NCI-H526 treated with DMSO at 0.1 percent for 48 hours (cell line): ENCODE measurements at places on chromosomes 7 and 10.
A peak's percentile ranks its signal among the peaks of the same experiment; 100 is the strongest.

DNA sequence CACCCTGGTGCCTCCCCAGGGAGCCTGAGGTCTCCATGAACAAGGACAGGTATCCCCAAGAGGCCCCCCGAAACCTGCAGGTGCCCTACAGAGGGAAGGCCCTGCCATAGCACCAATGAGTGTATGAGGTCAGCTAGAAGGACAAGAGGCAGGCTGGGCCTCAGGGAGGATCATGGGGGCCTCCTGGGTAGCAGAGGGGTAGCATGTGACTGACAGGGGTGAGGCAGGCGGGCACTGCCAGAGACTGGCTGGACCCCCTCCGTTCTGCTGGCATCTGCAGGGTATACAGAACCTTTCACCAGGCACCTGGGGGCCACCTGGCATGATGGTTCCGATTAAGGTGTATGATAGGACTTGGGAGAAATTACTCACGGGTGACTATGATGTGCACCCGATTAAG, 79.2 kb upstream of the KCTD7 start:
- no peak for DNase-seq

GRCh38 chr10:14560274-14560673, 214.4 kb downstream of the FAM107B start:
- no peak for DNase-seq

DNA sequence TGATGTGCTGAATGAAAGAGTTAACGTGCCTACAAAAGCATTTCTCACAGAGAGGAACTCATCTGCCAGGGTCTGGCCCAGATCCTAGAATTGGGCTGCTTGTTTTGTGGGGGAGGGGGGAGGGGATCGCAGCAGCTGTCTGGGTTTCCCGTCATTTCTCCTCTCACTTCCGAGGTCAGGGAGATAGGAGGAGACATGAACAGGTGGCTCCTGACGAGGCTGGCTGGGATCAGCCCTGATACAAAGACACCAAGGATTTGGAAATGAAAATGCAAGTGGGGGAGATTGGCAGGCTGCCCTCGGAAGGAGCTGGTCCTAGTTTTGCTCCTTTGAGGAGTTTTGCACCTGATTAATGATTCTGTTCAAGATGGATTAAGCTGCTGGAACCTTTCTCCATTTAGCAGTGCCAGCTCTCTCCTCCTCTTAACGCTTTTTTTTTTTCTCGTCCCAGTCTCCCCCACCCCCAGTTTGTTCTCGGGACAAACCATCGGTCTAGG, 86.8 kb upstream of the KMT2C start:
- no peak for DNase-seq

GRCh38 chr10:390449-391100, 255.3 kb downstream of the ZMYND11 start:
- DNase-seq, result no peak

- no peak for DNase-seq
Measured at GRCh38 chr7:51446785-51447184, 130.2 kb upstream of the COBL start.

DNA sequence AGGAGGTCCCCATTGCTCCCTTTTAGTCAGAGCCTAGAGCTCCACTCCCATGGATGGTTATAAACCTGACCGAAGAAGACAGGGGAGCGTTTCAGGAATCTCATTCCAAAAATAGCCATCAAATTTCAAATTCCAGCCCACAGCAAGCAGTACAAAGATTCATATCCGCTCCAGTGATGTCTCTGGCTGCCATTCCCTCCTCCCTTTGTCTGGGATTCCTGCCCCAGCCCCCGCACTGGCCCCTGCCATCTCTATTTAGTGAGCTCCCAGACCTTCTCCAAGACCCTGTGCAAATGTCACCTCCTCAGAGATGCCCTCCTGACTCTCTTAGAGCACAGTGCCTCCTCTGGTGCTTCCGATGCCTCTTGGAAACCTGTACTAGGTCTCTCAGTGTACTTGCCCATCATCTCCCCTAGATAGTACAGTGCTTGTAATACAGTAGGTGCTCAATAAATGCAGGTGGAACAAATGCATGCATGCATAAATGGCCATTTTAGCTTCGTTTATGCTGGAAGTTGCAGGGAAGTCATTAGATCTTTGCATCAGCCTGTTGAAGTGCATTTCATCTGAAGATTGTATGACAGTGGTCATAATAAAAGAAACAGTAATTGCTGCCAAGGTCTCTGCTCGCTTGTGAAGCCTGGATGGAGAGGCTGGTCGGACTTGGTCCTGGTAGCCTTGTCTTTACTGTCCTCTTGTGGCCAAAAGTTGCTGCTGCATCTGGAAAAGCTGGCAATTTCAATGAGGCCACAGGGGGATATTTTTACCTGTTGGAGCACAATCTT, 32.0 kb upstream of the HABP2 start:
- DNase-seq, result no peak

- peak; percentile 33 for DNase-seq
Measured at GRCh38 chr10:49300140-49300974, 1.4 kb downstream of the C10orf71 start.

DNA sequence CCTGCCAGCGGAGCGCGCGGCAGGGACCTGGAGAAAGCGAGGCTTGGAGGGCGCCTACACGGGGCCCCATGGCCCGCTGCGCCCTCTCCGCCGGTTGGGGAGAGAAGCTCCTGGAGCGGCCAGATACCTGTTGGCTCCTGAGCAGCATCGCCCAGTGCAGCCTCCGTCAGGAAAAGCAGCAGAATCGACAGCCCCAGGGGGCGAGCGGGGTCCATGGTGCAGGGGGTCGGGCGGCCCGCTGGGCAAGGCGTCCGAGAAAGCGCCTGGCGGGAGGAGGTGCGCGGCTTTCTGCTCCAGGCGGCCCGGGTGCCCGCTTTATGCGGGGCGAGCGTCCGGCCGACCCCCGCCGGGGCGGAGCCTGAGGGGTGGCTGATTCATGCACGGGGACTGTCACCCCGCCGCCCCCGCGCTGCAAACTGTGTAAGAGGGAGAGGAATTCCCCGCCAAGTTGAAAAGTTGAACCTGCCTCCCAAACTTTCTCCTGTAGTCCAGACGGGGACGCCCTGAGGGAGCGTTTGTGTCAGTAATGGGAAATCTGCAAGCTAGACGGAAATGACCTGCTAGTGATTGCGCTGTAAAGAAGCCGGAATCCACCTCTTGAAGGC, at the start of gene TFPI2:
Gene TFPI2 (minus strand): TSS at position 290 of the 605 bp plus-strand sequence. CDS start 75 bp downstream, at position 215.
- no peak for DNase-seq

DNA sequence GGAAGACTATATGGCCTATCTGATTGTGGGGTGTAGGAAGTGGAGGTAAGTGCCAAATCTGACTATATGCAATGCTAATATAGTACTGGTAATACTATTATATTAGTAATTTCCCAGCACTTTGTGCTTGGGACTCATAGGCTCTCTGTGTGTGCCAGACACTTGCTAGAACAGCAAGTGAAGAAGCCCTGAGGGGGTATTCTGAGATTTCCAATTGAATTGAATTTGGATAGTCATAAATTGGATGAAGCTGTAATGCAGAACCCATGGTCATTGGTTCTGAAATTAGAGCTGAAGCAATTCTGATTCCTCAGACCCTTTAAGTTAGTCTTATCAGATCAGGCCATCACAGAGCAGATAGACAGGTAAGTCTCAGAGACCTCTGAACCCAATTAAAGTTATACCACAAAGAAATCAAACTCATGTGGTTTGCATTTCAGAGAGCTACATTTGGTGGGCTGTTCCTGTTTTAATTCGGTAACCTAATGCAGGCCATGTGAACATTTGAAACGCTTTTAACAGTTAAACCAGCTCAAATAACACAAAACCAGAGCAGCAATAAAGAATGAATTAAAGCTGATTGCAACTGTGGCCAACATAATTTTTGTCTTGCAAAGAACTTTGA, 179.5 kb downstream of the CREB5 start:
- DNase-seq, result no peak

- DNase-seq, result peak; percentile 66
Measured at GRCh38 chr7:142535123-142535779, 214.0 kb upstream of the PRSS1 start.

- DNase-seq, result no peak
Measured at GRCh38 chr10:118662228-118663035, 67.0 kb upstream of the PRLHR start.

GRCh38 chr10:86681047-86681446, 12.7 kb downstream of the LDB3 start:
- DNase-seq, result no peak

- DNase-seq, result no peak
Measured at GRCh38 chr7:152847386-152847908, 87.9 kb downstream of the ACTR3B start.

GRCh38 chr10:53765311-53765710, 992.7 kb upstream of the MBL2 start:
- DNase-seq, result no peak

- no peak for DNase-seq
Measured at GRCh38 chr10:95384011-95384704, 93.4 kb upstream of the PDLIM1 start.

DNA sequence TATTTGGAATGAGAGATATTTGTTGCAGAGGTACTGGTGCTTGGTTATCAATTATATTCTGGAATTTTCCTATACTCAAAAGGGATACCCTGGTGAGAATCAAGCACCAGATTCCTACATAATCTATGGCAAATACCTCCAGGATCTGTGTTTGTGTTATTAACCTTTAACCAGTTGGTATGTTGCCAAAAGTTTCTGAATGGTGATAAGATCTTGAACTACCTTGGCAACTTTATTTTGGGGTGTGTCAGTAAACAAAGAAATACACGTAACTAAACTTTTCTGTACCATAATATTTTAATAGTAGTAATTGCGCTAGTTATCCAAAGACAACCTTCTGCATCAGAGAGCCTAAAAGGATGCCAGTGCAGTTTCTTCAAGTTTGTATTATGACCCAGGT, 13.4 kb downstream of the SCIN start:
- no peak for DNase-seq

DNA sequence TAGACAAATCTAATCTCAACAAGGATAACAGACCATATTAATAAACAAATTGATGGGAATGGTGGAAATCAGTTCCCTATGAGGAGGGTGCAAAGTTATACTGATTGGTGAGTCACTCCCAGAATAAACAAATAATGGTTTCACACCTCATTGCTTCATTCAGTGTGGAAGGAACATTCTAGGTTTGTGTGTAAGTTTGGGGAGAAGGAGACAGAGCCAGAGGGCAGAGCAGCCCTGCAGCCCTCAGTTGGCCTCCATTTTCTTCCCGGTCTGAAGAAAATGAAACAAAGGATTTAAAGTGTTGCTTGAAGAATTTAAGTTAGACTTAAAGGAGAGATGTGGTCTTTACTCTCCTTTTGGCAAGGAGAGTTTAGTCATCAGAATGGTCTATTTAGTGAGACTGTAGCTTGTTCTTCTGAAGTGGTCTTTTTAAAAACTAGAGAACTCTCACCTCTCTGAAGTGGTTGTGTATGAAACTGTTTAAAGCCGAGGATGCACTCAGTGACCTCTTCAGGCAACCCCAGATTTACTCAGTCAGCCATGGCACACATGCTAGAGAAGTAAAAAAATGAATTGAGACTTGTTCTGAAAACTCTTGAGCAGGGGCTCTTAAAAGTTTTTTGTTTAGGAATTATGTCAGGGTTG, 27.2 kb downstream of the IKZF1 start:
- DNase-seq, result no peak

DNA sequence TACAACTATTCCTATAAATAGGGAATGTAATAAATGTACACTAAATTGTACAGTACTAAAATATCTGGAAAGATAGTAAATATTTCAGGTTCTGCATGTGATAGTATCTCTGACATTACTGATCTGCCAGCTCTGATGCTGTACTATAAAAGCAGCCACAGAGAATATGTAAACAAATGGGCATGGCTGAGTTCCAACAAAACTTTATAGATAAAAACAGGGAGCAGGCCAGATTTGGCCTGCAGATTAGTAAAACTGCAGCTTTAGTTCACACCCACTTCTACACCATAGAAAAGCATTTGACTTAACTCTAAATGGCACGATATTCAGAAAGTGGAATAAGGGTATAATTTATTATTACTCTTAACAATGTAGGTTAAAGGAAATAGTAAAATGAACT, 18.8 kb upstream of the TLL2 start:
- DNase-seq, result no peak

- DNase-seq, result no peak
Measured at GRCh38 chr10:91653219-91653870, 20.5 kb upstream of the PPP1R3C start.

GRCh38 chr7:24133691-24134090, 150.3 kb upstream of the NPY start:
- no peak for DNase-seq

- no peak for DNase-seq
Measured at GRCh38 chr7:32937344-32938174, 19.7 kb upstream of the FKBP9 start.

- DNase-seq, result no peak
Measured at GRCh38 chr10:113422371-113422770, 130.5 kb upstream of the HABP2 start.

- no peak for DNase-seq
Measured at GRCh38 chr10:4843525-4844180, 17.6 kb downstream of the AKR1E2 start.

- no peak for DNase-seq
Measured at GRCh38 chr10:7804216-7804615, 14.1 kb upstream of the TAF3 start.

- DNase-seq, result no peak
Measured at GRCh38 chr10:97138846-97139245, 46.9 kb downstream of the SLIT1 start.
